Stimulated activated CD8-positive, alpha-beta memory T cell treated with anti-CD3 and anti-CD28 coated beads, Interleukin-4, amount 100 ng/mL, for 4 hours (primary cell): ENCODE measurements at places on chromosomes 1 and 21.

DNA sequence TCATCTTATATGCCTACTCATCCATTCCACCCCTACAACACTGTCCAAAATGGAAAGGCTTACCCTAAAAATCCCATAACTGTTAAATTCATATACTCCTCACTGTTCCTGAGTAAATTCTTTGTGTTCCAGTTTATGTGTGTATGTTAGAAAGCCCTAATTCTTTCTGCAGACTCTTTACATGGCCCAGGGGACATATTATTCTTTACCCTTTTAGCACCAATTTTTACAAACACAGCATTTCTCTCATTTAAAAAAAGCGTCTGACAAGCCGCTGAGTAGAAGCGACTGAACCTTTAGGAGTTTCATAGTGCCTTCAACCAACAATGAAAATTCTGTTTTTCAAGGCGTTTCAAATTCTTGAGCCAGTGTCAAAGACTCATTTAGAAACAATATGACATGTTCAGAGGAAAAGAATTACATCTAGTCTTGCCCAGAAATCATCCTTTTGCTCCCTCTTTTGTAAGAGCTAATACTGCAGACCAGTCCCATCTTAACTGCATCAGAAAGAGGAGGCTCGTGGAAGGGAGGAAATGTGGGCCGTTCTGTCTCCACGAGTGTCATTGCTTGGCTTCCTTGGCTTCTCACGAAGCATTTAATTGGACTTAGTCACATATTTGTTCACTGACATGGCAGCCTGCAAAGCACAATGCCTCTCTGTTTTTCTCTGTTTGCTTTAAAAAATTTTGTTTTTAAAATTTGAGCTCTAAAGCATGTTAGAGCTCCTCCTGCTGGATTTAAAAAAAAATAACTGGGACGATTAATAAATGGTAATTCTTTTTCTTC is 21.3 kb upstream of the C1orf105 start:
- DNase-seq, result no peak

DNA sequence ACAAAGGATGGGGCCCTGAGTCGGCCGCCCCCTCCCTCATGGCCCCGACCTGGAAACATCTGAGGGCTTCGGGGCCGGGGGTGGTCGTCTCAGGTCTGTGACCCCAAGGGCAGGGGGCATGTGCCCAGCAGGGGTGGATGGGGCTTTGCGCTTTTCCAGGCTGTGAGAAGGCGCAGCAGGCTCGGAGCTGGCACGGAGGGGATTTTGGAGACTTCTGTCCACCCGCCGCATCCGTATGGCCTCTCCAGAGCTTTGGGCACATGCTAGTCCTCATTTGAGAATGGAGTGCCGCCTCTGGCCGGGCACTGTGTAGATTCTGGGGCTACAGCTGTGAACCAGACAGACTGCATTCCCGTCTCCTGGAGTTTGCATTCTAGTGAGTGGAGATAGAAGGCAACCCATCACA is 66.1 kb upstream of the WNT4 start:
- DNase-seq, result no peak

DNA sequence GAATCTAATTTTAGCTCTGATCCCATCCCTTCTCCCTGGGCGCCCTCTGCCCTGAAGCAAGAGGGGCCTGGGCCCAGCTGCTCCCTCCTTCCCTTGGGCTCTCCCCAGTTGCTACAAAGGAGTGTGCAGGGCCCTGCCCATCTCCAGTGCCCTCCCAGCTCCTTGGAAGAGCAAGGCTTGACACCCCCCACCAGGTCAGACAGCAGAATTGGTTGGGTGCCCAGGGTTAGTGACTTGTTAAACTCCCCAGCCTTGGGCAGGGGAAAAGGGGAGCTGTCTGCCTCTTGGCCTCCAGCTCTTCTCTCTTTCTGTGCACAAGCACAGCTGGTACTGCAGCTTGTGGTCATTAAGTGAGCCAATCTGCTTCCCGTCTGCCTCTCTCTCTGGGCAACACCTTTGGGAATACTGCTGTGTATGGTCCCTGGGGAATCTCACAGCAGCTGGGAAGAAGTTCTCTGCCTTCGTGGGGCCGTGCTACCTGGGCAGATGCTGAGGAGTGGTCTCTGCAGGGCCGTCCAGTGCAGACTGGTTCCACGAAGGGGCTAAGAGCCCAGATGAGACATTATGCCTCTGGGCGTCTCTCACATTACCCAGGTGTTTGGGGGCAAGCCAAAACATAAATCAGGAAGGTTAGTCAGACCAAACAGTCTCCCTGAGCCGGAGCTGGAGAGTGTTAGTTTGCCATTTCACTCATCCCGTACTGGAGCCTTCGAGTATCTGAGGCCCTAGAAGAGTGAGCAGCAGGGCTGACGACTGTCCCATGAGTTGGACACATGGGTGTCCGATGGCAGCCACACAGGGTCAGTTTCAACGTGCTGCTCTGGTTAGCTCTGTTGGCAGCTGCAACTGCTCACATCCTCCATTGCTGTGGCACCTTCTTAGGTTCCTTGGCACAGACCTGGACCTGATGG is 37.3 kb downstream of the TMEM53 start:
- no peak for DNase-seq

DNA sequence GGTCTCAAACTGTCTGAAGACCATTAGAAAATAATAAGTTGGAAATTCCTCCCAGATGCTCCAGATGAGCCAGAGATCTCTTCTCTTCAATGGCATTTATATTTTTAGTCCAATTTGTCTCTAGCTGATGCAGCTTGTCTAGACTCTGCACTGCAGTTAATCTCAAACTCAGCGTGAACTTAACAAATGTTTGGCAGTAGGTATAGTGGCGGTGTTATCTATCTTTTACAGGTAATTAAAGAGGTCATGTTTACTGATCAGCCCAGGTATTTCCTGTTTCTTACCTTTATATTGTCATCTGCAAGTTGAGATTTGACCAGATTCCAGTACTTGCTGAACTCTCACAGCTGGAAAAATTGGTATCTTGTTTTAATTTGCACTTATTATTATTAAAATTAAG is 1024.5 kb upstream of the ADGRL2 start:
- DNase-seq, result no peak

GRCh38 chr1:67133177-67133576 is 1.6 kb downstream of the C1orf141 start:
- DNase-seq, result no peak
